Left hindlimb (tissue), 1 donor: ENCODE measurements at places on chromosomes 2 and 18.
A peak's percentile ranks its signal among the peaks of the same experiment; 100 is the strongest.

DNA sequence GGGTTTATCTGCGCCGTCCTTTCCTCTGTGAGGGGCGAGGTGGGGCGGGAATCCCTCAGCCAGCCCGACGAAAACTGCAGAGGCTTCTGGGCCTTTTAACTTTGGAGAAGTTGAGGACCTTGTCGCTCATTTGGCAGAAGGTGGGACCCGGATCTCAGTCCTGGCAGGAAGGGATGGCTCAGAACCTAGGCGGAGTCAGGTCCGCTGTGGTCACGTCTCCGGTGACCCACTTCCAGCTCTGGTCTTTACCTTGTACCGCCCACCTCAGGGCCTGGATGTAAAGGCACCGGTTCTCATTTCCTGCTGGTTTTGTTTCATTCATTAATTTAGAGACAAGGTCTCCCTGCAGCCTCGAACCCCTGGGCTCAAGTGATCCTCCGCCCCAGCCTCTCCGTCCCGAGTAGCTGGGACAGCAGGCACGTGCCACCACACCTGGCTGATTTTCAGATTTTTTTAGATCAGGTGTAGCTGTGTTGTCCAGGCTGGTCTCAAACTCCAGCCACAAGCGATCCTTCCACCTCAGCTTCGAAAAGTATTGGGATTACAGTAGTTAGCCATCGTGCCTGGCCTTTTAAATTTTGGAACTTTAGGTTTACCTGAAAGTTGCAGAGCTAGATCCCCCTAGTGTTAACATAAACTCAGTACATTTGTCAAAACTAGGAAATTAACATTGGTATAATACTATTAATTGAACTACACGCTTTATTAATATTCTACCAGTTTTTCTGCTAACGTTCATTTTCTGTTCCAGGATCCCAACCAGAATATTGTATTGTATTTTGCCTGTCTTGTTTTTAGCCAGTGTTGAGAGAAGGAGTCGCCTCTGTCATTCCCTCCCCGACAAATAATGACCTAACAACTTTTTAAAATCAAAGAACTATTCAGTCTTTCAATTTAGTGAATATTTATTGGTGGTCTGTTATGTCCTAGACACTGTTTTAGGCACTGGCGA lies 852 bp downstream of the POLI start:
- peak; percentile 67 for DNase-seq

DNA sequence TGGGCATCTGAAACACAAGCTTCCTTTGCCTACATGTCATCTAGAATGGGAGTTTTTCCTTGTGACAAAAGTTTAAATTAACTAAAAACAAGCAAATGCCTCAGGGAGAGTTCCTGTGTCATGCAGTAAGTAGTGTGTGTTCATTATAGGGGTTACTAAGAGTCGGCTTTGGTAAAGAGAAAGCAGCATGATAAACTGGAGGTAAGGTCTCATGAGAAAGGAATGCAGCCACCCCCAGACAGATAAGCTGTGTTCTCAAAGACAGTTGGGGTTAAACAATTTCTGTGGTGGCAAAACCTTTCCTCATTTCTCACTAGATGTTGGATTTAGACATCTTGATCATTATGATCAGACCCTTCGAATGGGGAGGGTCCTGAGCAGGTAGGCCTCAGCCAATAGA lies 129.7 kb downstream of the MAP4K4 start:
- DNase-seq: no peak

- no peak for DNase-seq
Measured at GRCh38 chr2:113263546-113263945, 15.2 kb downstream of the PAX8 start.

DNA sequence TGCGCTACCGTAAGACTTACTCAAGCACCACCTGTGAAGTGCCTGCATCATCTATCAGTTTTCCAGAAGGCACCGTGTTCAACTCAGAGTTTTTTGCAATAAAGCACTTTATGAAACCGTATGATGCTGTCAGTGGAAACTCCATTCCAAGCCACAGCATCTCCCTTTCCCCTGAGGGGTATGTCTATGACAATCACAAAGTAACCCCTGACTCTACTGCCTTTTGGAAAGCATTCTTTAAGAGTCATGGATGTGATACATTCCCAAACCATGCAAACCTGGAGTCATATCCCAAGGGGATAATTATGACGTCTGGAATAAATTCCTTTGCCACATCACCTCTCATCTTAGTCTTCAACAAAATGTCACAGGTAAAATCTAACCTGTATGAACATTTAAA lies 39.2 kb downstream of the UNC50 start:
- DNase-seq: no peak

DNA sequence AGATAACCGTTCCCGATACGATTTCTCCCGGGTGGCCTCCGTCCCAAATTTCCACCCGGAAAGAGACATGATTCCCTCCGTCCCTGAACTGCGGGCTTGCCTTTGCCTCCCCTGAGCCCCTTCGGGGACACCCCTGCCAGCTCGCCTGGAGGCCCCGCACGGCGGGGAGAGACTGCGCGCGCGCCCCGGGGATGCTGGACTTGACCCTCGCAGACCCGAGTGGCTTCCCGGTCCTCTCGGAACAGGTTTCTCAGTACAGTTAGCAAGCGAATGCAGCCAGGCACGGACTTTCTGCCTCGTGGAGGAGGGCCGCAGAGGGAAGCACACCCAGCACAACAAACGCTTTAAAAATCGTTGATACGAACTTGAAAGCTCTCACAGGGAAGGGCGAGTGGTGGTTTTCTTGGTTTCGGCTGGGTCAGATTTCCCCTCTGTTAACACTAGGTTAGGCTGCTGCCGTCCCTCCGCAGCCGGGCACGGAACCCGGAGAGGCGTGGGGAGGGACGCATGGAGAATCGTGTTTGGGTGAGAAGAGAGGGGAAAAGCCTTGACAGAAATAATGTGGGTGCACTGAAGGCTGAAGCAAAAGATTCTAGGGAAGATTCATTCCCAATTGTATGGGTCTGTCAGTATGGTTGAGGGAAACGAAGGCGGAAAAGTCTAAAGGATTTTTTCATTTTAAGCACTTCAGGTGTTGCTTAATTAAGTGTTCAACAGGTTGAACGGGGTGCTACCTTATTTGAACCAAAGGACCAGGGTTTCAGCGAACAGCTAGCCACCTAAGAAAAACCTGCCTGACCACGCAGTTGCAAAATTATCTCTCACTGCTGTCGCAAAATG lies 916 bp downstream of the TNFRSF11A start:
- DNase-seq: no peak

GRCh38 chr18:68696937-68697336 lies 18.0 kb downstream of the TMX3 start:
- DNase-seq: no peak

DNA sequence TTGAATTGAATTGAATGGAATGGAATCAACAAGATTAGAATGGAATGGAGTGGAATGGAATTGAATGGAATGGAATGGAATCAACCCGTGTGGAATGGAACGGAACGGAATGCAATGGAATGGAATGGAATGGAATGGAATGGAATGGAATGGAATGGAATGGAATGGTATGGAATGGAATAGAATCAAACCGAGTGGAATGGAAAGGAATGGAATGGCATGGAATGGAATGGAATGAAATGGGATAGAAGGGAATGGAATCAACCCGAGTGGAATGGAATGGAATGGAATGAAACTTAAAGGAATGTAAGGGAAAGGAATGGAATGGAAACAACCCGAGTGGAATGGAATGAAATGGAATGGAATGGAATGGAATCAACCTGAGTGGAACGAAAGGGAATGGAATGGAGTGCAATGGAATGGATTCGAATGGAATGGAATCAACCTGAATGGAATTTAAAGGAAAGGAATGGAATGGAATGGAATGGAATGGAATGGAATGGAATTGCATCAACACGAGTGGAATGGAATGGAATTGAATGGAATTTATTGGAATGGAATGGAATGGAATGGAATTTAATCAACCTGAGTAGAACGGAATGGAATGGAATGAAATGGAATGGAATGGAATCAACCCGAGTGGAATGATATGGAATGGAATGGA lies 1146.6 kb downstream of the RPIA start:
- DNase-seq: no peak

DNA sequence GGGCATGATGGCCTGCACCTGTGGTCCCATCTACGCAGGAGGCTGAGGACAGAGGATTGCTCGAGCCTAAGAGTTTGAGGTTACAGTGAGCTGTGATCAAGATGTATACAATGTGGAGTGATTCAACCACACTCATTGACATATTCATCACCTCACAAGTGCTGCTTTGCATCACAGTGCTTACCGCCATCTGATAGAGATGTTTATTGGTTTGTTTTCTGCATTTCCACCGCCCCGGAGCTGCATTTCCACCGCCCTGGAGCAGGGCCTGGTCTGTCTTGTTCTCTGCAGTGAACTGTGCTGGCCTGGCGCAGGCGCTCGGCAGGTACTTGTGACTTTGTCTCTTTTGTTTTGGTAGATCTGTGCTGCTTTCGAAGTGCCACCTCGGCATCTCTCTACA lies 96.0 kb downstream of the SMAD7 start:
- DNase-seq: no peak

DNA sequence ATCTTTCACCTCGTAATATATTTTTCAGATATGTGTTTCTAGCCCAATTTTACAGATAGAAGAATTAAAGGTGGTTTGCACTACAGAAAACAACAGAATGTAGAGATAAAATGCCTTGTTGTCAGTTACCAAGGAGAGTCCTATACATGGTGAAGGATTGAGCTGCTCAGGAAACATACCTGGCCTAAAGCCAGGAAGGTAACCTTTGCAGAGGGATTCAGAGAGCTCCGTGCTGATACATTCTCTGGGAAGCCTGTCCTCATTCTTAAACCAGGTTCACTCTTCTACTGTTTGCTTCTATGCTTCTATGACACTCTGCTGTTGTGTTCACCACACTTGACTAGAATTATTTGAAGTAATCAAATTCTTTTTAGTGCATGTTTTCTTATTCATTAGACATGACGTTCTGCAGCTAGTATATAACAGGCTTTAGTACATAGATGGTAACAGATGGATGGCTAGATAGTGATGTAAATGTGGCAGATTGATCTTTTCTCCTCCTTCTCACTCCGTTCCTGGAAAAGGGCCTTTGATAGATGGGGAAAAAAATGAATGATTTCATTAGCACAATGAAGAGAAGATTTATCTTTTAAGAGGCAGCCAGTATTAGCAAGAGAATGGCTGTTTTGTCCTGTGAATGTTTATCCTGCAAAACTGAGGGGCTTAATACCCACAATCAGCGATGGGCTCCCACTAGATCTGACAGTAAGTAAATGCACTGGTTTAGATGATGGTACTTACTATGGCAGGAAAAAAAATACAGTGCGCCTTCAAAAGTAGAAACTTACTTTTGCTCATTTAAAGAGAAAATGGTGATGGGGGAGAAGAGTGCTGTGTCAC lies 589.6 kb upstream of the FAM98A start:
- no peak for DNase-seq

- no peak for DNase-seq
Measured at GRCh38 chr2:235453605-235454151, 40.2 kb upstream of the AGAP1 start.

DNA sequence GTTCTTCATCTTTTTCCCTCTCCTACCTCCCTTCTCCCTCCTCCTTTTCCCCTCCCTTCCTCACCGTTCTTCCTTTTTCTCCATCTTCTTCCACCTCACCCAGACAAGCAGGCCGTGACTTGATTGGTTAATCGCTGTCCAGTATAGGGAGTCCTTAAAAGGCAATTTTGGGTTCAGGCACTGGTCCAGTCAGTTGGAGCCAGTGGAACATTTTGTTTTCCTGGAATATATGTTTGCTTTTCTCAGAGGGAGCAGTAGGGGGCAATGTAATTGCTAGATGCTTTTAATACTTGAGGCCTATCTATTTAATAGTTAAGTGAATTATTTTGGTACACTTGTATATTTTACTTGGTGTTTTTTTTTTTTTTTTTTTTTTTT lies 15.0 kb downstream of the ELAC1 start:
- DNase-seq: no peak
